ENCODE measurements at places on chromosomes 5 and 9.

DNA sequence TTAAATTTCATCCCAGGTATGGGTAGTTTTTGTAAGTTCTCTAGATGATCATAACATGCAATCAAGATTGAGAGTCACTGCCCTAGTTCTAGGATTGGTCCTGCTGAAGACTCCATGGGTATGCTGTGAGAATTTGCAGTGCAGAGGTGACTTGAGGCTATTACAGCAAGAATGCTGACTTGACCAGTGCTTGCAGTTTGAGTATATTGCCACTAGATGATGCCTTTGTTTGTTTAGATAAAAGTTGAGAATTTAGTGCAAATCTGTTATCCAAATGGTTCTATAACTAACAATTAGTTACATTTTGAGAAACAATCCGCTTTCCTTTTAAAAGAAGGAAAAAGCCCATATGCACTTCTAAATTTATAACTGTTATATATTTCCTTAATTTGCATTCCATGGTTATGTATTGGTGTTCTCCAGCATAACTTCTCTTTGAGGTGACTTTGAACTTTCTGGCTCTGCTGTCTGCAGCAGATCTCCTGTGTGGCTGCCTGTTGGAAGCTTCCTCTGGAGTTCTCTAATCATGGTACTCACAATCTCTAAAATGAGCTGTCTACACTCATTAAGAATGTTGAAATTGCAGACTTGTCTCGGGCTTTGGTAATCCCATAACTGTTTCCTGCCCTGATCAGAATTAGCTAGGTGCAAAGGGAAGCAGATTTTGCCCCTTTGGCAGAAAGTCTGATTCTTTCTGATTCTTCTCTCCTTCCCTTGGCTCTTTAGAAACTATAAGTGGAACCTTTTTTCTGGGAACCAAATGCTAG is 24.9 kb downstream of the MELK start:
- no peak for DNase-seq

GRCh38 chr5:178284996-178285395 is 52.4 kb upstream of the PHYKPL start:
- DNase-seq: no peak

DNA sequence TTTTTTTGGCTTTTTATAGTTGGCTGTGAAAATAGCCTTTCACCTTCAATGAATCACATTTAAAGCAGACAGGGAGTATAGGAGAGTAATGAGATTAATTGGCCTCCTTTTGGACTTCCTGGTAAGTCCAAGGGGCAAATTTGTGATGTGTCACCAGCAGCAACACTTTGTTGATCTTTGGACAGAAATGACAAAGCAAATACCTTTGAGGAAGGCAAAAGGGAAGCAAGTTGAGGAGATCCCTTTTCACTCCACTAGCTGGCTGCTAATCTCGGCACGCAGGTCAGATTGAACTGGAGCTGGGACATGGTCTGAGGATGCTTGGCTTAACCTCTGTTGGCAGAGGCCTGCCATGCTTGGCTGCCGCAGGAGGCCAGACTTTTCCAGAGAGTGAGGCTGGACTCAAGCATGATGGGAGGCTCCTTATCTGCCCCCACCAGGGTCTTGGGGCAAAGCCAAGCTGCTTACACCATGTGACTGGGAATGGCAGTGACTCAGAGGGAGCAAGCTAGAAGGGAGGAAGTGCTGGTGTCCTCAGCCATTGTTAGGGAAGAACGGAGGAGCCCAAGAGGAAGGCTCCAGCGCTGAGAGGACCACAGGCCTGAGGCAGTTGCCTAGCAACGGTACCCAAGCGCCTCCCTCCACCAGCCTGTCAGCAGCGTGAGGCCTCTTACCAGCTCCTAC is 174.5 kb upstream of the MAP1B start:
- DNase-seq: no peak

GRCh38 chr9:69899491-69899890 is 78.9 kb downstream of the CFAP95 start:
- no peak for DNase-seq

GRCh38 chr5:53378590-53379247 is 101.7 kb upstream of the FST start:
- DNase-seq: no peak

DNA sequence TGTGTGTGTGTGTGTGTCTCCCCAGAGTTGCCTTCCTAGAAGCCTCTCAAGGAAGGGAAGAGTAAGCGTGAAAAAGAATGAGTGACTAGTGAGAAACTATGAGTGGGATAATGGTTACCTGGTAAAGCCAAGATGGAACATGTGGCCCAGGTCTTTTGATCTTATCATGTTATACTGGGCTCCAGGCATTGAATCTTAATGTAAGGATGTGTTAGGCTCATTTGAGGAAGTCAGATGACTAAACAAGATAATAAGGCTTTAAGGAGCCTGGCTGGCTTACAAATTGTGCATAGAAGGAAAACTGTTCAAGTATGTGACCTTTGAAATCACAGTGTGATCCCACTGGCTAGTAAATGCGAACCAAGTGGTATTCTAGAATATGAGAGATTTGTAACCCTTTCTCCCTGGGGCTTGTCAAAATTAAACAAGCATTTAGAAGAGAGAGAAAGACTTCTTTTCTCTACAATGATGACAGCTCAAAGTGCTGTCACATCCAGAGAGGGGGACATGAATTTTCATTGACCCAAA is 29.9 kb upstream of the HMHB1 start:
- DNase-seq: no peak

GRCh38 chr9:127088724-127089615 is 33.5 kb downstream of the ANGPTL2 start:
- DNase-seq: no peak

- peak; percentile 24 for DNase-seq
These were observed at the start of gene ENTPD2 for GRCh38 chr9:137053944-137054931. ENTPD2 (minus strand) TSS chr9:137054061; CDS start chr9:137053997, 64 bp downstream.

- DNase-seq: no peak
These were observed 395.5 kb upstream of the IRX1 start for GRCh38 chr5:3199962-3200755.

- no peak for DNase-seq
These were observed 15.8 kb downstream of the GABRB2 start for GRCh38 chr5:161530700-161531099.

DNA sequence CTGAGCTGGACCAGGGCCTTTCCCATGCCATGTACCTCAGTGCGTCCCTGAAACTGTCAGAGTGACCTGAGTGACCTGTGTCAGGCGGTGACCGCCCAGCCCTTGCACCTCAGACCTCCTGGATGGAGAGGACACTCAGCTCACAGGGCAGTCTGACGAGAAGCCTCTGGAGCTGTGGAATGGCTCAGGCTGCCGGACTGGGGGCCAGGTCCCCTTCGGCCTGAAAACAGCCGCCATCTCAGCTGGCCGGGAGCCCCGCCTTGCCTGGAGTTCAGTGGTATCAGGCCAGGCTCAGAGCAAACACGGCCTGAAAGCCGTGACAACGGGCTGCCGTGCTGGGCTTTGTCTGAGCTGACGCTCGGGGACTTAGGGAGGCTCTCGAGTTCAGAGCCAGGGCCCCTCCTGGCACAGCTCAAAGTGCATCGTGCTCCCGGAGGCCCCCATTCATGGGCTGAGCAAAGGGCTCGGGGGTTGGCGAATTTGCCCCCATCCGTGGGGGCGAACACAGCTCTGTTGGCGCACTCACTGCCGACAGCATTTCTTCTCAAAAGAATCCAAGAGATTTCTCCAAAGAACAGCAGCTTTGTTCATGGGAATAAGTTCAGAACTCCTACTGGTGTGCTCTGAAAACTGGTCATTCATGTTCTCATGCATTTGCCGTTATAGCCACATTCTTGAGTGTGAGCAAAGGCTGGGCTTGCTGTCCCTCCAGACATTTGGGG is 8.4 kb upstream of the SLC9A3 start:
- DNase-seq: no peak

GRCh38 chr5:147902609-147903115 is 3.7 kb downstream of the C5orf46 start:
- no peak for DNase-seq

DNA sequence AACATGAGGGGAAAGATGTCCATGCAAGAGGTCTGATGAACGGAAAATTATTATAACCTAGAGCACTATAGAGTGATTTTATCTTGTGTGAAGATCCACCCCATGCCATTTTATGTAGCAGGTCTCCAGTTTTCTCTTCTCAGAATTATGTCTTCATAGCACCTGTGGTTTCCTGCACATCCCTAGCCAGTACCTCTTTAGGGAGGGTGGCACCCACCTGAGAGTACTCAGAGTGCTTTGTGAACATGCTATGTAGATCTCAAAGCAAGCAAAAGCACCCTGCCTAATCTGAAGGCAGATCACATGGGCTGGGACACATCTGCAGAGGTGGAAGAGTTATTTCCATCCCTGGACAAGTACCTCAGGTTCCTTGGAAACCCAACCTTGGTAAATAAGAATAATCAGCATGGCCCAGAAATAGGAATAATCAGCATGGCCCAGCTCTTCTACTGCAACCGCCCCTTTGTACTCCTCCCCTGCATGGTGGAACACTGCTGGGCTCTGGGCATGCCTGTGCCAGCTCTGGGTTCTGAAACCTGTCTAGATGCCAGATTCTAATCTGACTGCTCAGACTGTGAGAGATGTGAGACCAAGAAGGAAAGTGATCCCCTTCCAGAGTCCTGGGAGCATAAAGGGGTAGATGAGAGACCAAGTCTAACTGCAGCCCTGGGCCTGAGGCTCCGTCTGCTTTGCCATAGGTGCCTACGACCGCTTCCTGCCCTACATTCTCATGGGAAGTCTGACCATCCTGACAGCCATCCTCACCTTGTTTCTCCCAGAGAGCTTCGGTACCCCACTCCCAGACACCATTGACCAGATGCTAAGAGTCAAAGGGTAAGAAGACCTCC is 23.7 kb downstream of the SLC22A5 start:
- no peak for DNase-seq

GRCh38 chr9:107940616-107941595 is 451.3 kb upstream of the KLF4 start:
- no peak for DNase-seq

DNA sequence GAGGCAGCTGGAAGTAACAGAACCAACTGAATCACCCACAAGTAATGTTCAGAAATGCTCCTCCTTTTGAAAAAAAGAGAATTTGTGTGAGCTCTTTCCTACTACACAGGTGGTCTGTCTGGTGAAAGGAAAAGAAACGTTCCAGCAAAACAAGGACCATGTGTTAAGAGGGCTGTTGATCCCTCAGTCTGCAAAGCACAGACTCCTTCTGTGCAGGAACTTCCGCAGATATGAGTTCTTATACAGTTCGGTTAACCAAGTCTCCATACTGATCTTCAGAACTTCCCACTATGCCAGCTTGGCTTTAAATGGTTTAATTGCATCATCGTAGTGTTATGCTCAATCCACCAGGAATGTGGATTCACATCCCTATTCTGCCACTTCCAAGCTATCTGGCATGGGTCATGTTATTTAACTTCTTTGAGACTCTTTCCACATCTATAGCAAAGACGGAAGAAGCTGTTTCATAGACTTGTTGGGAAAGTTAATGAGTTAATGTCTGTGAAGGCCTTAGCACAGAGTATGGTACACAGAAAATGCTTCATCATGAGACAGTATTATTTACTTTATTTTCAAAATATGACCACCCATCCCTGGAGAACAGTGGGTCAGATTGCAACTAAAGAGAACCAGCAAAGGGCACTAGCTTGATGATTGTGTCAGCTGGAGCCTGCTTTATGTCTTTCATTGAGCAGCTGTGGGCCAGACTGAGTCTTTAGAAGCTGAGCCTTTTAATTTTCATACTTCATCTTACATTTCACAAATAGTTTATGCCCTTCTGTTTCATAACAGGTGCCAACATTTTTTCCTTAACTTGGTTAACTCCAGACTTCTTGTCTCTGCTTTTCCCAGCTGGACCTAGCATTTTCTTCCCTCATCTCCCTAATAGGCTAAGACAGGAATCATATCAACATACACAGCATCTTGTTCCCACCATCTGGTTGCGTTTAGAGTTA is 89.9 kb downstream of the MAMDC2 start:
- no peak for DNase-seq

DNA sequence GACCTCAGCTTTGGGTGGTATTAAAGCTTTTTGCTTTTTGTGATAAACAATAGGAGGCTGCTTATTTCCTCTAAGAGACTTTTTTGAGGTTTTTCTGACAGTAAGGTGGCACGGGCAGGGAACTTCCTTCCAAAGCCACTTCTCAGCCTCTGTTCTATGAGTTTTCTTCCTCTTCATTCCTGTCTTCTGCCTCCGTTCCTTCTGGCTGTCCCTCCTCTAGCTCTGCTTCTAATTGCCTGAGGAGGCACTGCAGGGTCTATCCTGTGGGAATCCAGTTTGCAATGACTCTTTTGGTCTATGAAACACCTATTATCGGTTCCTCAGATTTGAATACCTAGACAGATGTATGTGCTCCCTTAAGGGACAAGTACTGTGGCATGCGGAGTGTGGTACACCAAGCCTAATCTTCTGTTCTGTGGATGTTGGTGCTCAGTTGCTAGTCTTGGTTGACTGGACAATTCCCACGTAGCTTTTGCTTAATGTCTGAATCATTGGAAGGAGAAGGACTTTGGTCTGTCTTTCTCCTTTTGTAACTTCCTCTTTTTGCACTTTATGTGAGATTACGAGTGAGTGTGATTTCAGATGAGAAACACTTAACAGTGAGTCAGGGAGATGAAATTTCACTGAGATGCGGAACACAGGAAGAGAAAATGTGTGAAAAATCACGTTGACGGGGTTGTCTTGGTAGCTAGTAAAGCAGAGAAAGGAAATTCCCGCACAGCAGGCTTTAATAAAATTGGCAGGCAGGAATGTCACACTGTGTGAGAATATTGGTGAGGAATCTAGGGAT is 305.2 kb downstream of the EFNA5 start:
- DNase-seq: no peak

DNA sequence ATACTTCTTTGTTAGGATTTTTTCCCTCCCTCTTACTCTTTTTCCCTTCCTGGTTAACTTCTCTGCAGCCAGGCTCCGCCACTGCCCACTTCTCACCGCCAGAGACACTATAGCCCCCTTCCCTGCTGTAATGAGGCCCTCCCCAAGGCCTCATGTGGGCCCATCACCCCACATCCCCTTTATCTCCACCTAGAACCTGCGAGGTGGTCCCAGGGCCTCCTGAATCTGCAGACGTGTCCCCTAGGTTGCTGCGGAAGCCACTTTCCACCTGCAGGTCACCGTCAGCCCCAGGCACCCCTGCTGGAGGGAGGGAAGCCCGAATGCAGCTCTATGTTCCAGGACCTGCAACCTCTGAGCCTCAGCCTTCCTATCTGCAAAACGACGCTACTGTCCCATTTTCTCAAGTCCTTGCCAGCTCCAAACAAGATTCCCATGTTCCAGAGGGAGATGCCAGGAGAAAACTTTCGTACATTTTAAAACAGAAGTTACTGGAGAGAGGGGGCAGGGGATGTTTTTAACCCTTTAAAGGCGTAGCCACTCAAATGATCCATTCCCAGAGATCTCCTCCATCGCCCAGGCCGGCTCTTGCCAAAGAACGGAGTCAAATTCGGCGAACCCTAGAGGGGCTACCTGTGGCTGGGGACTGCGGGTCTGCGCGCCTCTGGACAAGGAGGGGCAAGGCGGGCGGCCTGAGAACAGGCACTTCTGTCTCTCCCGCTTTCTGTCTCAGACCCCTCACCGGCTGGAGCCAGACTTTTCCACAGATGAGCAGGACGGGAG is 929 bp downstream of the SH3PXD2B start:
- DNase-seq: no peak

DNA sequence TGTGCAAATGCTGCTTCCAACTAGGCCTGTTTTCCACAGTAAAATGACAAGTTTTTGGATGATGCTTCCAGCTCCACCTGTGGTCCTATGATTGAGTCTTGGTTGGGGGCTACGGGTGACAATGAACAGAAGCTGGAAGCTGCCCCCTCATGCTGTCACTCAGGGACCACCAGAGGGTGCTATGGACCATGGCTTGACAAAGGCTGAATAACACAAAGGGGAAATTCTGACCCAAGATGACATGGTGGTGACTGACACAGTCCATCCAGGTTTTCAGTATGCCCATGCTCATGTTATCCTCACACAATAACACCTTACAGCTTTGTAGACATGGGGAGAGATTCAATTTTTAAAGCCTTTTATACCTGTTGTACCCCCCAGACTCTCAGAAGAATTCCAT is 23.9 kb upstream of the SAP30L start:
- no peak for DNase-seq

All from activated effector memory CD4-positive, alpha-beta T cell treated with Interleukin-2 at 50 U/mL for 16 hours (primary cell).